CD4-positive, alpha-beta T cell (primary cell): ENCODE measurements at places on chromosomes 16 and 17.

DNA sequence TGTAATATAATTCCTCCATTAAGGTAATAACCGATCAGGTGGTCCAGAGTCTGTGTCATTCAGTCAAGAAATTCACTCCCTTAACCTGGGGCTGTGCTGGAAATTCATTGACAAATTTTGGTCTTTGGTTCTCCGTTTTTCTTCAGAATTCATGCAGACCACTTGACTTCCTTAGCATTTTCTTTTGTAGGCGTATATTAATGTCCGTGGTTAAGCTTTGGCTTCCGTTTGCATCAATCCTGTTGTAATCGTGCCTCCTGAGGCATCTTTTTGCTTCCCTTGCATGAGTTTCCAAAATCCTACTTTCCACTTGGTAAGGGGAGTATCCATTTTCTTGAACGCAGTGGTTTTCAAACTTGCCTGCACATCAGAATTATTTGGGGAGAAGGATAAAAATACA is 9.0 kb downstream of the LRRC37B start:
- DNase-seq, result no peak

- DNase-seq, result no peak
Observed at GRCh38 chr16:53844804-53845203, 140.8 kb downstream of the FTO start.

DNA sequence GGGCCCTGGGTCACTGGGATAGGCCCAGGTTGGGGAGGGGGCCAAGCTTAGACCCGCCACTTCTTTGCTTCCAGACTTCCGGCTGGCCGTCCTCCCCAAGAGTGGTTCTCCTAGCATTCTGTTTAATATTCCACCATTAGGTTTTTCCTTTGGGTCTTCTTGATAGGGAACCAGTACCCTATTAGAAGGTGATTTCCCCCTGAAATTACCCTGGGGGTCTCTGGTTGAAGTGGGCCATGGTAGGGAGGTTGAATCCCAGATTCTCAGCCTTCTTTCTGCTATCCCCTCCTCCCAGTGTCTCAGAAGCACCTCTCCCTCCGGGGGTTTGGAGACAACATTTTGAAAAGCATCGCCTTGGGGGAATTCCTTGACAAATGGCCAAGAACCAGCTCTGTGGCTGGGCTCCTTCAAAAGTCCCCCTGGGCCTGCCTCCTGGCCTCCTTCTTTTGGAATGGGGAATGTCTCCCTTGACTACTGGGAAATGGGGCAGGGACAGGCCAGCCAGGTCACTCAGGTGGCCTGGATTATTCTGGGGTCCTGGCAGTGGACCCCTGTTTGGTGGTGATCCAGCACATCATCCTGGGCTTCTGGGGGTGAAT is 5.7 kb downstream of the LASP1 start:
- DNase-seq, result no peak

GRCh38 chr17:32323811-32324491 is 18.0 kb downstream of the C17orf75 start:
- peak; percentile 1 for DNase-seq

DNA sequence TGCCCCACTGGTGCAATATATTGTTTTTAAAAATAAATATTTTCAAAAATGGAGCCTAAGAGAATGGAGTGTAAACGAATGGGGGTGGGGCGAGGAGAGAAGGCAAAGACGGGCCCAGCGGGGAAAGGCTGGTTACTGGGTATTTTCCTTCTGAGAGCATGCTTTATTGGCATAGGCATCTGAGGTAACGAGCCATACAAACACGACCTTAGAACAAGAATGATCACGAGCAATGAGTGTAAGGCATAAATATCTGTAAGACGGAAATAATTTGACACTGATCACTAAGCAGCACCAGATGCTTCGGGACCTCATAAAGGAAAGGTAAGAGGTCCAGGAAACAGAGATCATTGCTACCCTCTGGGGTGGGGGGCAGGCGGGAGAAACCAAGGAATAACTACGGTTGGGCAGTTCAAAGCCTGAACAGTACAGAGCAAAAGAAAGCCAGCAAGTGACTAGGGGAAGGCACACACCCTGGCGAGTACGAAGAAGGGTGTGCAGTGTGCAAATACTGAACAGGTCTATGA is 959 bp downstream of the SSH2 start:
- DNase-seq, result peak; percentile 46

DNA sequence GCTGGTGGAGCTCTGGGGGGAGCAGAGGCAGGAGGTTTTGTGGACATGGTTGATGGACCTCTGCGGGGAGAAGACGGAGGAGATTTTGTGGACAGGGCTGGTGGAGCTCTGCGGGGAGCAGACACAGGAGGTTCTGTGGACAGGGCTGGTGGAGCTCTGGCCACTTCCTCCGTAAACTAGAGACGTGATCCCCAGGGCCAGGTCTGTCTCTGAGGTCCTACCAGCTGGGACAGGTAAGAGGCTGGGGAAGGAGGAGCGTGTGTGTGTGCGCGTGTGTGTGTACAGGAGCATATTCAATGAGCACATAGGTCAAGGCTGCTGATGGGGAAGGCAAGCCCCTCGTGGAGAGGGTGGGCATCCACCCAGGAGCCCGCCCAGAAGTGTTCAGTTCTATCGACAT is 20.6 kb downstream of the RPH3AL start:
- no peak for DNase-seq

DNA sequence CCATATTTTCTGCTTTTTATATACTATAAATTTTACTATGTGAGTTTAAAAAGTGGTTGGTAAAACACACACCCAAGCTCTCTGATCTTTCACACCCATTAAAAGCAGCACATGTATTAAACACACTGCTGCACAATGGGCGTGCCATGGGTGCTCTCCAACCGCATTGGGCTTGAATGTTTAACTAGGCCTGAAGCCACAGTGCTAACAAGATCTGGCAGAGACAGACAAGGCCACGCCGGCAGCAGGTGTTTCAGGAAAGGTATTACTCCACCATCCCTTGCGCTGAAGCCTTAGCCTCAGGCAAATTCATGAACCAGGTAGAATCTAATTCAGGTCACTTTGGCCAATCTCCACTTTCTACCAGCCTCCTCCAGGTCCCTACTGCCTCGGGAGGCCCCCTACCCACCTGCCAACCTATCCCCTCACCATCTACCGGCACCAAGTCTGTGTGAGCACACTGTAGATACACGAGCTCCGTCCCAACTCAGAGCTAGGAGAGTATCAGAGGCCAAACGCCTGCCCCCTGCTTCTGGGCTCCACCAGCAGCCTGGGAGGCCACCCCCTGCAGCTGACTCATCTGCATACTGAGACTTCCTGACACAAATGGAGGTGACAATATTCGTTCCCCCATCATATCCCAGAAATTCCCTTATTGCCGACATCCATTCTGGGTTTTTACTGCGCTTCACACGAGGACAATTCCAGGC is 95.0 kb downstream of the ADCY9 start:
- no peak for DNase-seq

DNA sequence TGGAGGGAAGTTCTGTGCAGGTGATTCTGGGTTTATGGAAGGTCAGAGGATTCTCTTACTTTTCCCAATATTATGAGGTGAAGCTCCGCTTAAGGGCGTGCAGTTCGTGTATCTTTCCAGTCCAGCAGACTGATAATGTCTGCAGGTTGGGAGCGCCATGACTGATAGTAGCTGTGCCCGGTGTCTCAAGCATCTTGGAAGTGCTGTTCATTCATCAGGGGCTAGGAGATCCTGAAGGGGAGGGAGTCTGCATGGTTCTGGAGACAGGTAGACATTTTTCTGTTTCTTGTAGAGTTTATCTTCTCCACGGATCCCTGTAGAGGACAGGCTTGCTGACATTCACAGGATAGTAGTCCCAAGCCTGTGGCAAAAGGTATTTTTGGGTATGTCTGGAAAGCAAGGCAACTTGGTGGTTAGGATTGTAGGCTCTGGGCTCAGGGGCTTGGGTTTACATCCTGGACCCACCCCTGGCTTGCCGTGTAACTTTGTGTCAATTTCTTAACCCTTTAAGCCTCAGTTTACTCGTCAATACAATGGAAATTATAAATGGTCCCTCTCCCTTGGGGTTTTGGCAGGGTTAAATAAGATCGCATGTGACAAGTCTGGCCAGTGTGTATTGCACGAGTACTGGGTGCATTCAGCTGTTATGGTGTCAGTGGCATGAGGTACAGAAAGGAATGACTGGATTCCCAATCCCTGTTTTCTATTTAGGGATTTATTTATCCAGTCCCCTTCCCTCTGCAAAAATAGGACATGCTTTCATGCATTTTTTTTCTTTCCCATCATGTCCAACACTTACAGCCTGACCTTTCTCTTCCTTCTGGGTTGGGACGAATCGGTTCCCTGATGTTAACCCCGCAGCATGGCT is 8.2 kb downstream of the HLF start:
- no peak for DNase-seq

- DNase-seq, result no peak
Observed at GRCh38 chr17:39213852-39214251, 11.9 kb downstream of the STAC2 start.

GRCh38 chr16:70593544-70593943 is 52.8 kb upstream of the IL34 start:
- no peak for DNase-seq

DNA sequence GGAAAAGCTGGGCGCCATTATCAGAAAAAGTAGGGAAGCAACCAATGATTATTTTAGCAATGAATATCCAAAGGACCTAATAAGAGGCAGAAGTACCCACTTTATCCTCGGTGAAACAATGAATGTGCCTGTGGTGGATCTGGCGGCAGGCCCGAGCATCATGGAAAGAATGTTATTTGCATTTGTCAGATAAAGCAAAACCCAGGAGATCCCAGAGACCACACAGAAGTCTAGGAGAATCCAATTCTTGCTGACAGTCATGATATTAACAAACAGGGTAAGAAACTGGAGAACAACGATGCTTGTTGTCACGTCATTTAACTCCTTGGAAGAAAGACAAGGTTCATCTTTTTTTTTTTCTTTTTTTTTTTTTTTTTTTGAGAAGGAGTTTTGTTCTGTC is 12.0 kb upstream of the TNRC6A start:
- DNase-seq, result no peak

DNA sequence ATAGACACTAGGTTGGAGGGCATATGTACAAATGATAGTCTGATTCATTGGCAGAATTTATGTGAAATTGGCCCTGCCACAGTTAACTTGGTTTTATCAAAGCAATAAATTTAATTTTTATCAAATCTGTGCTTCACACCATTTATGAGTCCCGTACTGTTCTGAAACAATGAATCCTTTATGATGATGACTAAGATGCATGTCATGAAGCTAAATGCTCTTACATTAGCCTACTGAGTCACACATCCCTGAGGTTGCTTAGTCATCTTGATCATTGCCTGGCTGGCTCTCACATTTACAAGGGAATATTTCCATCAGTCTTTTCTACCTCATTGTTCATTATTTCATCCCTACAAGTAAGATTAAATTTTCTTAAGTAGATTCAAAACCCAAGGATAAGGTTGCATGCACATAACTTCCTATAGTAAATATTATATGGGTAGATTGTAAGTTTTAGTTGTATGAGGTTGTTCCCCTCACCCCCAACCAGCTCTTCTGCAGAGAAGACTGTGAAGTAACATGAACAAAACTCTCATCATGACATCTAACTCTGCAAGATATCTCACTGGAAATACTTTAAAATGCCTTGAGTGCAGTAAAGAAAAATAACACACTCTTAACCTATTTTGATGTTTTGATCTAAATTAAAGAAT is 170.7 kb downstream of the CYB561 start:
- no peak for DNase-seq

- DNase-seq, result no peak
Observed at GRCh38 chr17:29115435-29115834, 64.8 kb downstream of the MYO18A start.

DNA sequence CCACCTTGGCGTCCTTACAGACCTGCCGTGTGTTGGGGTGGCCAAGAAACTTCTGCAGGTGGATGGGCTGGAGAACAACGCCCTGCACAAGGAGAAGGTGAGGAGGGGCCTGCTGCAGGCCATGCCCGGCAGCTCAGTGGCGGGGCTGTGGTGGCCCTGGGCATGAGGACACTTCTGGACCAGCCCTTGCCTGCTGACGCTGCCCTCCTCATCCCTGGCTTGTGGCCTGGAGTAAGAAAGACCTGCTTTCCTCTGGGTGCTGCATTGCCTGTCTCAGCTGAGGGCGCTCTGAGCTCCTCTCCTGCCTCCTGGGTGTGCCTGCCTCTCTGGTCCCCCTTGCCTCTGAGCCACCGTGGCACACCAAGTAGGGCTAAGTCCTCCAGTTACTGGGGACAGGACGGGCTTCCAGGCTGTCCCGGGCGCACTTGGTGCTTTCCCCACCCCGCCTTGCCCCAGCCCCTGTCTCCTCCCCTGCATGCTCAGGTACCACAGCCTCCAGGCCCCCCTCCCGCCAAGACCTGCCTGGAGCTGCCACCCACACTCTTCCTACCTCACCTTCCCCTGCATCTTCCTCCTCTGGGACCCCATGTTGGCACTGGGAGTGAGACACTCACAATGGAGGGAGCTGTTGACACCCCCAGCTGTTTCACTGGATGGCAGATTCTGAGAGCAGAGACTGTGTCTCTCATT is 8.7 kb downstream of the ENDOV start:
- DNase-seq, result no peak

DNA sequence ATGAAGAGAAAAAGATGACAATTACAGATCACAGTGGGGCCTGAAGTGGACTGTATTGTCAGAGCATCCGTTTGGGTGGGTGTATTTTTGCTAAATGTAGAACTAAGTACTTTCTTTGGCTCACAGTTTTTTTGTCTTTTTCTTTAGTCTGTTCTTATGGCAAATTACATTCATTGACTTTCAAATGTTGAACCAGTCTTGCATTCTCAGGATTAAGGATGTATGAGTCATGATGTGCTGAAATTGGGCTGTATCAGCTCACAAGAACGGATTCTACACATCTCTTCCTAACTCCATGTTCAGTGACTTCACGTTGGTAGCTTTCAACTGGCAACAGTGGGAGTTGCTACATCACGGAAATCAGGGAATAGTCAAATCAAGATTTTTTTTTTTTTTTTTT is 66.5 kb downstream of the TEX2 start:
- DNase-seq, result no peak

DNA sequence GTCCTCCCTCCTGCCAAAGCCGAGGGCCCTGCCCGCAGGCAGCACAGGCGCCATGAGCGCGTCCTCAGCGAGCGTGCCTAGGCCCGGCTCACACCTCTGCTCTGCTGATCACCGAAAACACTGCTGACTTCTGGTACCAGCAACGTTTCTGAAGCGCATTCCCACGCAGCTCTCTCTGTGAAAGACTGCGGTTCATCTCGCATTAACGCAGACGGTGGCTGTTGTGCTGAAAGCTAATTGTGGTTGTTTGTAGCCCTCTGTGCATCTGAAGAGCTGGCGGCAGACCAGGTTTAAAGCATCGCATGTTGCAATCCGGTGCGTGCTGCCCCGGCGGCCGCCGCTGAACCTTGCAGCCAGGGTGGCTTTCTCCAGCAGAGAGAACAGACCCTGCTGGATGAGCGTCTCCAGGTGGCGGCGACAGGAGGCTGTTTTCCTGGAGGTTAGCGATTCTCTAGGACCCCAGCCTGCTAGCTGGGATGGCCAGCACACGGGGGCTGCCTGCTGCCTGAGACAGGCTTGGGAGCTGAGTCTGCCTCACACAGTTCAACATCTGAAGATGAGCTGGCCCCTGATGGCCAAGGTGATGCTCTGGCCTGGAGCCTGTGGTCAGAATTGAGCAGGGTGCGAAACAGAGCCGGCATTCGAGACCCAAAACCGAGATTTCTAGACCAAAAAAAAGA is 49.8 kb upstream of the CHMP6 start:
- no peak for DNase-seq
